ENCODE measurements at places on chromosomes 12 and 14.

GRCh38 chr14:90140298-90140955, 78.6 kb downstream of the KCNK13 start:
- peak; percentile 14 for DNase-seq

DNA sequence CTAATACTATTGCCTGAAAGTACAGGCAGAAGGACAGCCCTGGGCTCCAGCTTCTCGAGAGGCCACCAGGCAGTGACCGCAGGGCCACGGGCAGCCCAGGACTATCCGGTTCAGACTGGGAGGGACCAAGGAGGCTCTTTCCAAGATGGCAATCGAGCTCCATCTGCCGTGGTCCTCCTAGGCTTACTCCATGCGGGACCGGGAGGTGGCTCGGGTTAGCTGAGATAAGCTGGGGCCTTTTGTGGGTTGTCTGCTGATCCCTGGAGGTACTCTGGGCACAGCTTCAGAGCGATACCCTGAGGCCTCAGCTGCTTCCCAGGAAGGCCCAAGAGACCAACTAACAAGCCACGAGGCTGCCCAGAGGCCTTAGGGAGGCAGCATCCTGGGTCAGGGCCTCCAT, 33.1 kb downstream of the SNRNP35 start:
- peak; percentile 20 for DNase-seq

DNA sequence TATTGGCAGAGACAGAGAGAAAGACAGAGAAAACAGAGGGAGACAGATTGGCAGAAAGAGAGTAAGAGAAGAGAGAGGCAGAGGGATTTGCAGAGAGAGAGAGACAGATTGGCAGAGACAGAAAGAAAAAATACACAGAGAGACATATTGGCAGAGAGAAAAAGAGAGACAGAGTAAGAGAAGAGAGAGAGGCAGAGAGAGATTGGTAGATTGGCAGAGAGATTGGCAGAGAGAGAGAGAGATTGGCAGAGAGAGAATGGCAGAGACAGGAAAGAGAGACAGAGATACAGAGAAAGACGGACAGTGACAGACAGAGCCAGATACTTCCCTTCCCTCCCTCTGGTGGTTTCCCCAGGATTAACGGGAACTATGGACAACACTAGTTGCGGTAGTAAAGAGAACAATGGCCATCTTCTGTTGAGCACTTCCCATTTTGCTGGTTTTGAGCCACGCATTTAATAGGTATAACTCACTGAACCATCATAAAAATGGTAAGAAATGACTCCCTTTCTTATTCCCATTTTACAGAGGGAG, 2.6 kb upstream of the NOS1 start:
- no peak for DNase-seq

DNA sequence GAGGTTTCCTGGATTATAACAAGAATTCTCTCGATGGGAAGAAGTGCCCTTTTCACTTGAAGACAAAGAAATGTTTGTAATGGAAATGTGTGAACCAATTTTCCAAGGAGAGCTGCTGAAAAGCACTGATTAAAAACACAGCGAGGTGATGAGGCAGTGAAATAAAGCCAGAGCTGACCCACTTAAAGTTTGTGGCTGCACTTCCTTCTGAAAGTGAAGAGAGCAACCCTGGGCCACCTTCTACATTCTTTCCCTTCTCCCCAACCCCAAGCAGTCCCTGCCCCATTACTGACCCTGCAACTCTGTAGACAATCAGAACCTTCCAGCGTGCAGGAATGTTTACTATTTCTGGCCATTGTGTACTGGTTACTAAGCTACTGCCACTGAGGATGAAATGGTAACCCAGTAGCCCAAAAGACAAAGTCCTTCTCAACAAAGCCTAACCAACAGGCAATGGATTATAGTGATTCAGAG, 173.9 kb downstream of the TTC7B start:
- DNase-seq, result no peak

DNA sequence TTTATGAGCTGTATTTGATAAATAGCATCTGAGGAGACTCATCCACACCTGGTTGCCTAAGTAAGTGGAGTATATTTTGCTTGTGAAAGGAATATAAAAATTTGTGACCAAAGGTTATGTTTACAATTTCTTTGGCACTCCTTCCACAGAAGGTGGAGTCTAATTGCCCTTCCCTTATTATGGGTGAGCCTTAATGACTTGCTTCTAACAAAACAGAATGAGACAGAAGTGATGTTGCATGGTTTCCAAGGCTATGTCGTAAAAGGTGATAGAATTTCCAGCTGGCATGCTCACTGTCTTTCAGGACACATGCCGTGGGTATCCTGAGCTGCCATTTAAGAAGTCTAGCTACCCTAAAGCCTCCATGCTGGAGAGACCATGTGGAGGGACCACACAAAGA, 116.8 kb upstream of the ABCD2 start:
- no peak for DNase-seq
